ENCODE measurements at places on chromosomes 16 and 17.

DNA sequence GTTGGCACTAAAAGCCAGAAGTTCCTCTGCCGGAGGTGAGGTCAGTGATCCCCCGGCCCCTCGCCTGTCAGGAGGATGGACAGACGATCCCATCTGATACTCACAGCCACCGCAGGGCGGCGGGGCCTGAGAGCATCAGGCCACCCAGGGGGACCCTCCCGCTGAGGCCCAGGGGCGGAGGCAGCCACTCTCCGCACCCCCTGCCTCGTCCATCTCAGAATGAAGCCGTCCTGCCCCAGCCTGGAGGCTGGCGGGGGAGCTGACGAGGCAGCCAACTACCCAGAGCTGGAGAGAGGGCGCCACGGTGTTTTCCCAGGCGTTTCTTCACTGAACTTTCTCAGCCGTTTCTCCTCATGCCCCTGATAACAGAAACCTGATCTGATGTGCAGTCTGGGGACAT, 22.6 kb downstream of the TPSD1 start:
- DNase-seq = no peak

- DNase-seq = no peak
Measured at GRCh38 chr17:53273126-53273525, 549.6 kb upstream of the KIF2B start.

GRCh38 chr17:2042933-2043332, 1.1 kb downstream of the OVCA2 start:
- DNase-seq = no peak

- DNase-seq = no peak
Measured at GRCh38 chr17:34974179-34974578, 6.1 kb upstream of the LIG3 start.

- peak; percentile 91 for DNase-seq
Measured at GRCh38 chr17:35242158-35242804, 591 bp upstream of the SLFN5 start.

Data from kidney tubule cell (primary cell).